NCI-H1105 (cell line): ENCODE measurements at places on chromosomes 4 and X.
A peak's percentile ranks its signal among the peaks of the same experiment; 100 is the strongest.

GRCh38 chr4:137648531-137648930 lies 116.2 kb upstream of the PCDH18 start:
- DNase-seq = no peak

GRCh38 chr4:113838460-113838859 lies 76.9 kb upstream of the CAMK2D start:
- DNase-seq = no peak

GRCh38 chr4:30616942-30617646 lies 103.1 kb upstream of the PCDH7 start:
- no peak for DNase-seq

- no peak for DNase-seq
Measured at GRCh38 chr4:36385951-36386571, 104.6 kb downstream of the DTHD1 start.

- DNase-seq = no peak
Measured at GRCh38 chrX:45372151-45372550, 171.5 kb upstream of the DIPK2B start.

DNA sequence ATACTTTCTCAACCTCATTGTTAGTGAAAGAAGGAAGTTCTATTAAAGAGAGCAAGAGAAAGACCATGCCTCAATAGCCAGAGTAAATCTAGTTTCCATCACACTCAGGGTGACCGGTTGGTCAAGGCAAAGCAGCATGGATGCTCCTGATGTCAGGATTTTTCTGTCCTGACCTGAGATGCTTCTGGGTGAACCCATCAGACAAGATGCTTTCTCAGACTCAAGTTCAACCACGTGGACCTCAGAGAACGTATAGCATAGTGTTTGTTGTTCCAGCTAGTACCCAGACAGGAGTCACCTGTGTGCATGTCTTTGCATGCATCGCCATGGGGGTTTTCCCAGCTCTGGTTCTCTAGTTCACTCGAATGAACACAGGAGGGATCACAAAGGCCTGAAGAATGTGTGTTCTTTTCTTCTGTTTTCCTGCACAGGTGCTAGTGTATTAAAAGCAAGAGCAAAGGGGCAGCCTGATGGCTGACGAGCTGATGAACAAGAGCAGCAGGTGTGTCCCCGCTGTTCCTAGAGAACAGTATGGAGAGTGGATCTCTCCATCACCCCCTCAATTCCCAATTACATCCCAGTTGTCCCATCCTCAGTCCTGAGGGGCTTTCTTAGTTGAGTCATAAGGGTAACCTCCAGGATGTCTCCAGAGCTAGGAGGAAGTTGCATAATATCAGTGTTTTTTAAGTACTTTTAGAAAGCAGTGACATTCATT lies 110.5 kb upstream of the ENPP6 start:
- no peak for DNase-seq

DNA sequence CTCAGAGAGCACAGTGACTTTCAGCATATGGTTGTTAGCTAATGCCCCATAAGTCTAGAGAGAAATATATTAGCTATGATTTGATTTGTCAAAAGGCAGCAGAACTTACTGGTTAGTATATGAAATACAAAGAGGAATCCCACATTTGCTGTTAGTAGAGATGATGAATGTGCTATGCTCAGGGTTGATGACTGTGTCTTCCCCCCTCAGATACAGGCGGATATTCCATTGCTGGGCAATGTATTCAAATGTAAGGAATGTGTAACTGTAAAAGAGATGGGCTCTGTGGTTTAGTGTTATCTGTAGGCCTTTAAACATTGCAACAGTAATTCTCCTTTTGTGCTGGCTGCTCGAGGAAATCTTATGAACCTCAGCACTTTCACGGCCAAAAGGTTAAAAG lies 528.9 kb upstream of the ARX start:
- no peak for DNase-seq

DNA sequence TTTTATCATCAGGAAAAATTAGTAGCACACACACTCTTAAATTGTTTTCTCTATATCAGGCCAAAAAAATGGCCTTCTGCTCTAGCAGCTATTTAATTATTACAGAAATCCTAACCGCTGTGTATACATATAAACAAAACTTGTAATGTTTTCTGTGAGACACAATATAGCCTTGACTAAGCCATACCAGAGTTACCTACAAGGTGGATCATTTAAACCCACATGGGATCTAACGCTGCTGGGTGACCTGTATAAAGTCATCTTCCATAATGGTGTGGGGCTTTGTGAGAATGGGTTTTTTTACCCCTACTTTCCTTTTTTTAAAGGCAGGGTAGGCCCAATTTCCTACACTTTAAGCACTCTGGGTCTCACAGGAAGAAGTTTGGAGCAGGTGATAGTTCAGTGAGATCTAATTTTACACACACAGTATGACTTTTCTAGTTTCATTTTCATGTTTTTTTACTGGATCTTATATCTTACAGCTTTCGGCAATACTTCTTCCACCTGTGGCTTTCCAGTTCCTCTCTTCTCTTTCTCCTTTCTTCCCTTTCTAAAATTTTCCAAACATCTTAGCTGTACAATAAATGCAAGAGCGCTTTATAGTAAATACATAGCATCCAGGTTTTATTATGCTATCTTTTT lies 66.9 kb upstream of the MMAA start:
- no peak for DNase-seq

GRCh38 chr4:628821-629635 lies 3.7 kb downstream of the PDE6B start:
- no peak for DNase-seq

DNA sequence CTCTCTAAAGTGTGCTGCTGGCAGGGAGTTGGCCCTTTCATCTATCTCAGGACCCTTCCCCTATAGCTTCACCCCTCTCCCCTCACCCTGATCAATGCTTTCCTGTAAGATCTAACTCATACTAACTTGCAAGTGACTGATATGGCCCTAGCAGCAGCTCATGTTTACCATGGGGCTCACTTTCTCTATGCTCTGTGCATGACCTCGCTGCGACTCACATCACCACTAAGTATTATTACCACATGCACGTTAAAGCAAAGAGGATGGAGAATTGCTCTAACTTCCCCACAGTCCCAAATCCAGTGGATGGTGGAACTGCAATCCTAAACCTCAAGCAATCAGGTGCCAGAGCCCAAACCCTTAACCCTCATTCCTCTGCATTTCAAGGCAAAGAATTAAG lies 626.6 kb downstream of the MID1IP1 start:
- no peak for DNase-seq

- no peak for DNase-seq
Measured at GRCh38 chr4:164442180-164442579, 311.8 kb upstream of the SMIM31 start.

DNA sequence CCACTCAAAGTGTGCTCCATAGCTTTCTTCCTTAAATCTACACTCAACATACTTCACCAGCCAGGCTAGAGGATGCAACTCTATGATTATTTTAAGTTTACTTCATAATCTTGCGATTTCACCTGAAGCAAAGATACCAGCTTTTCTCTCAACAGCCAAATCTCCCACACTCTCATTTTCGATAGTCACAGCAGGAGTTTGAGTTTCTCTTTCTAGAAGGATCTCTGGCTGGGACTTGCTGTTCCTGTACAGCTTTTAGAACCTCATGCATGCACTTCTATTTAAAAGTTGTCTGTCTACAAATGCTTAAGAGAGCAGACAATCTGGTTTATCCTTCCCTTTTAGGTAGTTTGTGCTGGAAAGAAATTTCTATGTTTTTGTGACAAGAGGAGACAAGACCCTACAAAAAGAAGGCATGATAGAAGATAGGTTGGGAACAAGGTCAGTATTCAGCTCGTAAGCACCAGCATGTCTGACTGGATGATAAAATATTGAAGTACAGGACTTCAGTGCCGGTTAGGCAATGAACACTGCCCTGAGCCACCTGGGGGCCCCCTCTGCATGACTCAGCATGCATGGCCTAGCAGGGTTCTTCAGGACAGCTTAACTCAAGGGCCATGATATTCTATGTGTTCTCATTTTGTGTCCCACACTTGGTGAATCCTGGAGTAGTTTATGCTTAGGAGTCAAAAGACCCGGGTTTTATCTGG lies 65.6 kb downstream of the ATXN3L start:
- no peak for DNase-seq

DNA sequence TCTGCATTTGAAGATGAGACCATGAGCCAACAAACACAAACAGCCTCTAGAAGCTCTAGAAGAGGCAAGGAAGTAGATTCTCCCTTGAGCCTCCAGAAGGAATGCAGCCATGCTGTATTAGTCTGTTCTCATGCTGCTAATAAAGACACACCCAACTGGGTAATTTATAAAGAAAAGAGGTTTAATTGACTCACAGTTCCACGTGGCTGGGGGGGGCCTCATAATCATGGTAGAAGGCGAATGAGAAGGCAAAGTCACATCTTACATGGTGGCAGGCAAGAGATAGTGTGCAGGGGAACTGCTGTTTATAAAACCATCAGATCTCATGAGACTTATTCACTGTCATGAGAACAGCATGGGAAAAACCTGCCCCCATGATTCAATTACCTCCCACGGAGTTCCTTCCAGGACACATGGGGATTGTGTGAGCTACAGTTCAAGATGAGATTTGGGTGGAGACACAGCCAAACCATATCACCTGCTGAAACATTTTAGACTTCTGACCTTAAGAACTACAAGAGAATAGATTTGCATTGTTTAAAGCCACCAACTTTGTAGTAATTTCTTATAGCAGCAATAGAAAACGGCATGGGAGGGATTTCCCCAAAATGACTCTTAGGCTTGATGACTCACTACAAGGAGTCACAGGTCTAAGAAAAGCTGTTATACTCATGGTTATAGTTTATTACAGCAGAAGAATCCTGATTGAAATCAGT lies 284.4 kb upstream of the SFRP2 start:
- DNase-seq = no peak

DNA sequence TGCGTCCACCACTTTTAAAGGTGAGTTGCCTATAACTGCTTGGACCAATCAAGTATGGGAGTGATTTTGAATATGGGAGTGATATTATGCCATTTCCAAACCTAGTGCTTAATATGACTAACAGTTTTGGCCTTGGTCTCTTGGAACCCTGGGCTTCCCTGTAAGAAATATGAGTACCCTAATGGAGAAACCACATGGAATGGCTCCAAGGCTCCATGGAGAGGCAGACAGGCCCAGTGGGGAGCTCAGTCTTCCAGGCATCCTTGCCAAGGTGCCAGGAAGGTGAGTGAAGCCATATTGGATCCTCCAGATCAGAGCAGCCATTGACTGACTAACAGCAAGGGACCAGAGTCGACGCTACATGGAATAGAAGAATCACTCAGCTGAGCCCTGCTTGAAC lies 53.2 kb downstream of the MAML3 start:
- DNase-seq = no peak

DNA sequence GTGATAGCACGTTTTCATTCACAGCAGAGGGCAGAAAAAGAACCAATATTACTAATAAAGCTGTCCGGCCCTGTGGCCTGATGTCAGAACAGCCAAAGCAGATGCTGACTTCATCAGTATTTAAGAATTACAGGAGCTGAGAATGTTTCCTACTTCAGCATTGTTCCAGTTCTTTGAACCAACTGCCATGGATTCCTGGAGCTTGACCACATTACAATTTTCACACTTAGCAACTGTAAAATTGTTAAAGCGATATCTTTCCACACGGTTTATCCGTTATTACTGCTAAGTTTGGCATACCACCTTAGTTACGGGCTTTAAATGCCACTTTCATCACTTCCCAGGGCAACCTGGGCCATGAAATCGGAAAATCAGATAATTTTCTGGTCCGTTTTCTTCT lies 118.2 kb downstream of the EPHA5 start:
- no peak for DNase-seq

DNA sequence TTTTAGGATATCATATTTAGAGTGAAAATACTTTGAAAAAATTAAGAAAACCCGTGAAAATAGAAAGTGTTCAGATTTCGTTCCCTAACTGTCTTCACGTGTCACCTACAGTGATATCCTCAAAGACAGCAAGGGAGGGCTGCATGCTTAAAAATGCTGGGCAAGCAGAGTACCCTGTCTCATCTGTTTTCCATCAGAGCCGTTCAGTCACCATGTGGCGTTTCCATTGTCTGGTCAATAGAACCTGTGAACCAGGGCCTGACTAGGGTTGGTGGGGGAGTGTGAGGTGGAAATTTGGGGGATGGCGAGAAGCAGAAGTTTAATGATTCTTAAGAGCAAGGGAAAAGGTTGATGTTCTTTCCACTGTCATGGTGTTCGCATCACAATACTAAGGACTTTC lies 173.9 kb downstream of the BMPR1B start:
- no peak for DNase-seq

- no peak for DNase-seq
Measured at GRCh38 chr4:64897683-64898082, 488.4 kb upstream of the TECRL start.

DNA sequence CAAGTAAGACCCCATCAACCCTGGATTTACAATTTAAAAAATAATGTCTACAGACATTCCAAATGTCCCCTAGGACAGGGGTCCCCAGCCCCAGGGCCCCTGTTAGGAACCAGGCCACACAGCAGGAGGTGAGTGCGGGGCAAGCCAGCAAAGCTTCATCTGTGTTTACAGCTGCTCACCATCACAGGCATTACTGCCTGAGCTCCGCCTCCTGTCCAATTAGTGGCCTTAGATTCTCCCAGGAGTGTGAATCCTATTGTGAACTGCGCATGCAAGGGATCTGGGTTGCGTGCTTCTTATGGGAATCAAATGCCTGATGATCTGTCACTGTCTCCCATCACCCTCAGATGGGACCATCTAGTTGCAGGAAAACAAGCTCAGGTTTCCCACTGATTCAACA lies 146.1 kb downstream of the ATP10D start:
- no peak for DNase-seq

- DNase-seq = no peak
Measured at GRCh38 chr4:157115613-157116335, 39.8 kb downstream of the GLRB start.

- no peak for DNase-seq
Measured at GRCh38 chrX:20756585-20756984, 489.9 kb upstream of the RPS6KA3 start.

DNA sequence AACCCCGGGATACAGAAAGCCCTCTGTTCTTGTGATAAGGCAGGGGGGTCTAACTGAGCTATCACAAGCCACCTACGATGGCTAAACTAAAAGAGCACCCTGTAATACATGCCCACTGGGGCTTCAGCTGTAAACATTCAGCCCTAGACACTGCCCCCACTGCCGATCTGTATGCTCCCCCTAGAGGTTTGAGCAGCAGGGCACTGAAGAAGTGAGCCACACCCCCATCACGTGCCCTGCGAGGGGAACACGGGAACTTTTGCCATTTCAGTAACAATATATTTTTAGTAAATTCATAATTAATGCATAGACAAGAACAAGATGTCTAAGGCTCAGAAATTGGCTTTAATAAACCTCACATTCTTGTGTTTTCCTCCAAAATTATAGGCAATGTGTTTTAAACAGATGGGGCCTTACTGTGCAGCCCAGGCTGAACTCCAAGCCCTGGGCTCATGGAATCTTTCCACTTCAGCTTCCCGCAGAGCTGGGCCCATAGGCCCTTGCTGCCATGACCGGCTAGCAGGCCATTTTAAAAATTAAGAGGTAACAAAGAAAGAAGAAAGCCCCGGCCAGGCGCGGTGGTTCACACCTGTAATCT lies 235.3 kb upstream of the SFRP2 start:
- DNase-seq = no peak

- DNase-seq = peak; percentile 57
Measured at GRCh38 chrX:12791257-12792228, at the start of gene PRPS2. Gene PRPS2, plus strand, starts transcription at chrX:12791412. Its CDS starts 86 bp downstream, at chrX:12791498.
